ENCODE measurements at places on chromosomes 16 and 17.
A peak's percentile ranks its signal among the peaks of the same experiment; 100 is the strongest.

DNA sequence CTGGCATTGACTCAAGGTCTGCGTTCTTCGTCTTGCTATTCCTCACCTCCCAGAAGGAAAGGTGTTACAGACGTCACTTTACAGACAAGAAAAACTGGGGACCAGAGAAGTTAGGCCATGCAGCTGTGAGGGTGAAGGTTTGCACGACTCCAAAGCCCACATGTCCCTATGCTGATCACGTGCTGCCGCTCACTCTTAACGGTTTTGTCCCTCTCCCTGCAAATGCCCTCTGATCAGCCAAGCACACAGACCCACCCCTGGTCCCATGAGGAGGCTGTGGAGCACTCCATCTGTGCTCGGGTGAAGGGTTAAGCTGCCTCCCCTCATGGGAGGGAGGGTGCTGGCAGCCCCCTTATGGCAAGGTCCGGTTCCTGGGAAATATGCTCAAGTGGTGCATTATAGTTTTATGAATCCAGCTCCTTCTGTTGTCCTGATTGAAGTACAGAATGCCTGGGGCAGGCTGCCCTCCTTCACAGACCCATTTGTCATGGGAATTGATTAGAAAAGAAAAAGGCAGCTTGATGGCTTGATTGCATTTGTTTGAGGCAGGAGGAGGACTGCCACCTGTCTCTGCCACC is 18.8 kb downstream of the CCDC182 start:
- no peak for DNase-seq

- DNase-seq, result no peak
Measured at GRCh38 chr16:2365397-2366294, 25.1 kb upstream of the ABCA3 start.

DNA sequence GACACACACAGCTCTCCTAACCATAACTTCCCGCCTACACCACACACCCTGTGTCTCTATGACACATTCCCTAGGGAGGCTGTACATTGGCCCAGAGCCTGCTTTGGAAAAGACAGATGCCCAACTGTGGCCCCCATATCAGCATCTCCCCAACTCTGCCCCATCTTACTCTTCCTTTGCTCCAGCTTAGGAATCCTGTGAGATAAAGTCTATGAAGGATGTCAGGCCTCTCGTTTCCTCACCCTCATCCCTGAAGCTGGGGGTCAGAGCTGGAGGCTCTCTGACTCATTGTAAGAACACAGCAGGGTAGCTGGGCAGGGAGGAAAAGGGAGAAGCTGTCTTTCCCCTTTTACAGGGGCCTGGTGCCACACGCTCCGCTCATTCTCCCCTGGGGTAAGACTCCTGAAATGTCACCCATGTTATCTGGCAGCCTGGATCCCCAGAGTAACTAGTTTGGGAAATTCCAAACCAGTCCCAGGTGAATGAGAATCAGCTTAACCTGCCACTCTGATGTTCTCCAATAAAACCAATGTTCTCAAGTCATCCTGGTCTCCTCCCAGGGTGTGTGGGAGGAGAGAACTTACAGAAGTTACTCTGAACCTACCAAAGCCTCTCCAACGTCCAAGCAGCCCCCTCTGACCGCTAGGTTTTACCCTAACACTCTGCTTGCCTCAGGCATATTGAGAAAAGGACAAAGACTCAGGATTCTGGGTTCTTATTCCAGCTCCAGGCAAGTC is 2.8 kb downstream of the RAPGEFL1 start:
- DNase-seq, result no peak

DNA sequence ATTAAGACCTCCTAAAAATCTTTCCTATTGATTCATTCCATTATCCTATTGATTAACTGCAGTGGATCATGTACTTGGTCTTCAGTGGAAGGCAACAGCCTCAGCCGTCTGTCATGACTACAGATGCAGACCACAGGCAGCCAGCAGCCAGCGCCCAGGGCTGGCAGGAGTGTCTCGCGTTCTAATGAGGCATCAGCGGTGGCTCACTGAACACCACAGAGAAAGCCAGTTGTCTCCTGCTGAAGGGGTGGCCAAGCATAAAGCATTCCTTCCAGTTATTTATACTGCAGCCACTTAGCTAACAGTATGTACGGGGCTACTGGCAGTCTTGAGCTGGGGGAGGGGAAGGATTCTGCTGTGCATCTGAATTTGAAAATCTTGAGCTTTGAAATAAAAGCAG is 214.3 kb downstream of the IRX3 start:
- no peak for DNase-seq

- DNase-seq, result no peak
Measured at GRCh38 chr17:74276051-74276476, 2.0 kb downstream of the DNAI2 start.

- no peak for DNase-seq
Measured at GRCh38 chr17:44004761-44005526, 522 bp downstream of the NAGS start.

GRCh38 chr16:52578829-52579498 is 32.0 kb upstream of the TOX3 start:
- DNase-seq, result no peak

- no peak for DNase-seq
Measured at GRCh38 chr17:19023209-19023999, 18.8 kb upstream of the FAM83G start.

- peak; percentile 91 for DNase-seq
Measured at GRCh38 chr17:61410141-61411010, 10.7 kb downstream of the TBX2 start.

- no peak for DNase-seq
Measured at GRCh38 chr16:1050516-1050915, 22.0 kb upstream of the SSTR5 start.

DNA sequence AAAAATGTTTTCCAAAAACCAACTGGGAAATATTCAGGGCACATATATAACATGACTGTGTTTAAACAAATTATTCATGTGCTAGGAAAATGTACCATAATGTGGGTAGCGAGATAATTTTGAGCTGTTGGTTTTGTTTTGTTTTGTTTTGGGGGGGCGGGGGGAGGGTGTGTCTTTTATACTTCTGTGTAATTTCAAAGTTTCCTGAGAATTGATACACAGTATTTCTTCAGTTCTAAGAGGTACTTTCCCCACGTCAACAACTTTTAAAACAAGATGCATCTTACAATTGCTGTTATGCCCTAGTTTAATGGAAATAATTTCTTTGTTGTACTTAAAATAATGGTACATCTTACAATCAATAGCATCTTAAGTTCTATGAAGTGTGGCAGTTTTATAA is 99.7 kb upstream of the RPRML start:
- DNase-seq, result no peak

GRCh38 chr16:3519581-3519980 is 18.8 kb downstream of the CLUAP1 start:
- DNase-seq, result no peak

- peak; percentile 60 for DNase-seq
Measured at GRCh38 chr16:11233727-11234376, 22.2 kb downstream of the SOCS1 start.

Measured in H1 (cell line).